T-helper 17 cell (primary cell): ENCODE measurements at places on chromosomes 7 and 10.

DNA sequence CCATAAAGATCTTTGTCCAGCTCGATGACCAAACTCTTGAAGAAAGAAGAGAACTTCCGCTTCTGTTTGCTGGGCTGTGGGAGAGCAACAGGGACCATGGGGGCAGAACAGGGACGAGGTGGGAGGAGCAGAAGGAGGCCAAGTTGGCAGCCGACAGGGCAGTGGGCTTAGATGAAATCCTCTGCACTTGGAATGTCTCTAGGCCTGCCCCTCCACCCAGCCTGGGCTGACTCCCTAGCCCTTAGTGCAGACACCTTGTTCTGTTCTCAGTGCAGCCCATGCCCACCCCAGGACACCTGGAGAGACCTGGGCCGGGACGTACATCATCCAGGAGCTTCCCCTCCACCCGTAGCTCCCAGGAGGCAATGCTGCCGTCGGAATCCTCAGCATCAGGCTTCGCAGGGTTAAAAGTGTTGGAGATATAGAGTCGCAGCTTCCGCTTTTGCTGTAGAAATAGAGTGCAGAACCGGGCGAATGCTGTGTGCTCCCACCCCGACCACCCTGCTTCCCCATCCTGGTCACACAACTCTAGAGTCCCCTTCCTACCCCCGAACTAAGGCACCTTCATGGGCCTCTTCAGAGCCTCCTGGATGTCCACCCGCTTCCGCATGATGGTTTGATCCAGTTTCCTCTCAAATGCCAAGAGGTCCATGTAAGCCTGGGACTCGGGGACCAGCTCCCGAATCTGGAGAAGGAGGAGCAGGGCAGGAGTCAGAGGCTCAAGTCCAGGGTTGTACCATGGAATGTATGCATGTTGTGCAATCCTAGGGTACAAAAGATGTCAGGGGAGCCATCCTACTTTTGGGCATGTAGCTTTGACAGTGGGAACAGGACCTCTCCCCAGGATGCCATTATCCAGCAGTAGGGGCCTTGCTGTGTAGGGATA lies 6.1 kb downstream of the SMARCD3 start:
- no peak for DNase-seq

GRCh38 chr7:96997512-96998032 lies 7.8 kb upstream of the DLX6 start:
- DNase-seq: no peak

GRCh38 chr10:72800000-72800740 lies 93.4 kb upstream of the OIT3 start:
- no peak for DNase-seq

DNA sequence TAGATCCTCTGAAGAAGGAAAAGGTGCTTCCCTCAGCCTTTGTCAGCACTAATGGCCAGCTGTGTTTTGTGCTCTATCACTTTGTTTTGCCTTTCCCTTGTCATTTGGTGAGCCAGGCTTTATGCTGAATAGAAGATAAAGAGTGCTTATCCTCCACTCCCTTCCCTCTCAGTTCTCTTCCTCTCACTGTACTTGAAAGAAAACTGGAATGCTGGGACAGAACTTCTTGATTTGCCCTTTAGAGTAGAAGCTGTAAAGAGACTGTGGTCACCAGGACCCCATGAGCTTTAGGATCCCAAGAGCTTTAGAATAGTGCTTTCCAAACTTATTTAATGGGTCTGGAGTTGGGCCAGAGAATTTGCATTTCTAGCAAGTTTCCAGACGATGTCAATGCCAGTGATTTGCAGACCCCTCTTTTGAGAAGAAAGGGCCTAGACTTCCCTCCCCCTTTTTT lies 81.4 kb downstream of the LRRC4 start:
- DNase-seq: no peak

DNA sequence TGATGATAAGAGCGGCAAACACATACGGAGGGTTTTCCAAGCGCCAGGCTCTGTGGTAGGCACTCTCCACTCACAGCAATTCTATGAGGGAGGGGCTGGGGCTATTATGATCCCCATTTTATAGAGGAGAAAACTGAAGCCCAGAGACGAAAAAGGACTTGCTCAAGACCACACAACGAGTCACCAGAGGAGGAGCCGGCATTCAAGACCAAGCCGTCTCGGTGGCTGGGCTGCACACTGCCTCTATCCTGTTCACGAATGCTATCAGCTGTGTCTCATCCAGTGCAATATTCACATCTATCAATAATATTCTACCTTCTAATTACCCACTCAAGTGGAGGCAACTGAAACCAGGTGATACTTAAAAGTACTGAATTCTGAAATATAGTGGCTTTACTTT lies 67.8 kb upstream of the NMT2 start:
- DNase-seq: no peak

- no peak for DNase-seq
These were observed 32.1 kb upstream of the ZNF735 start for GRCh38 chr7:64174941-64175340.

DNA sequence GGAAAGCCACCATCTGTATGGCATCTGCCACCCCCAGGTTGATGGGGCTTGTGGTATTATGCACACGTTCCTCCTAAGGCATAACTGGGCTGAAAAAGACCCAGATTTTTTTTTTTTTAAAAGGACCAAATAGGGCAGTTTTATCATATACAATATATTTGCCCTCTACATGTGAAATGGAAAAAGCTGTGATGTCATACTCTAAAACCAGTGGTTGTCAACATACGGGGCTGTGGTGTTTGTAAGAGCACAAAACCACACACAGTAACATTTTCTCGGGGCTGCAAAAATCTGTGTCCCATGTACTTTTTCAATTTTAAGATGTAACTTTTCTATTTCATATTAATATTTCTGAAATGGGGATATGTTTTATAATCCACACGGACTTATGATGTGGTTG lies 34.9 kb downstream of the FAM171A1 start:
- DNase-seq: no peak

- DNase-seq: no peak
These were observed 690.6 kb downstream of the AUTS2 start for GRCh38 chr7:70288781-70289456.

DNA sequence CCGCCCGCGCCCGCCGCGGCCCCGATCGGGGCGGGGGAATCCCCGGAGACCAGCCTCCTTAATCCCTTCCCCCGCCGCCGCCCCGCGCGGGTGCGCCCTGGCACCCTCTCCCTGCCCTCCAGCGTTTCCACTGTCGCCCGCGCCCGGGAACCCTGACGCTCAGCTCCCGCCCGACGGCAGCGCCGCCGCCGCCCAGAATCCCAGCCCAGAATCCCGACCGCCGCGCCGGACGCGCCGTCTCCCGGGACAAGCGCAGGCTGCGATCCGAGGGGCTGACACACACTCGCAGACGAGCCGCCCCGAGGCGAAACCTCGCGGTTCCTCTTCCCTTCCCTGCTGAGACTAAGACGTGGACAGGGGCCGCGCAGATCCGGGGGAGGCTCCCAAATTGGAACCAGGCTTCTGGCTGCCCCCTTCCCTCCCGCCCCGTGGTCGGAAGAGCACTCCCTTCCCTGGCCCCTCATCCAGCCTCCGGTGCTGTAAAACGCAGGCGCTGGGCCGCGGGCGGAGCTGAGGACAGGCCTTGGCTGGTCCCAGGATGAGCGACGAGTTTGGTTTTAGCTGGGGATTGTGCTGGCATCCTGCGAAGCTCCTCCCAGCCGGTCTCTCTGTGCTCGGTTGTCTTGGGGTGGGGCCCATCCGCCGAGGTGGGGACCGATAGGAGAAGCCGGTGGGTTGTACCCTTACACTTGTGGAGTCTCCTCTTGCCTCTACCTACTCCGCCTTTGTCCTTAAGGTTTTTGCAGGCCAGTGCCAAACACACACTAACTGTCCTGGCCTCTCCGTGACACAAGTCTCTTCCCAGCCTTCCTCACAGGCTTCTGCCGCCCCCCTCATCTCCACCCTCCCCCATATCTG lies 1.1 kb downstream of the MARVELD1 start:
- DNase-seq: peak; percentile 41

DNA sequence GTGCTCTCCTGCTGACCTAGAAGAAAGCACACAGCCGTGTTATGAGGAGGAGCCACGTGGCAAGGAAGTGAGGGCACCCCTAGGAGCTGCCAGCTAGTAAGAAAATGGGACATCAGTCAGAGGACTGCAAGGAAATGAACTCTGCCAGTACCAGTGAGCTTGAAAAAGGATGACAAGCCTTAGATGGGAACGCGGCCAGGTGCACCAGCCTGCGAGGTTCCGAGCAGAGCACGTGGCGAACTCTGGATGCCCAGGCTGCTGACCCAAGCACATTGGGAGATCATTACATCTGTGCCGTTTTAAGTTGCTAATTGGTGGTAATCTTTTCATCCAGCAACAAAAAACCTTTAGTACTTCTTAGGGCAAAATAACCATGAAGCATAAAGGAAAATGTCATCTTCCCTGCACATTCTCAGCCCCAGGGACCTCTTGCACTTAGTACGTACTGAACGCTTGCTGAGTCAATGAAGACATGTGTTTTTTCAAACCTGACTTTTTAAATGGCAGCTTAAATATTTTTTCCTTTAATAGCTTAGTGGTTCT lies 69.4 kb downstream of the AMZ1 start:
- DNase-seq: no peak

DNA sequence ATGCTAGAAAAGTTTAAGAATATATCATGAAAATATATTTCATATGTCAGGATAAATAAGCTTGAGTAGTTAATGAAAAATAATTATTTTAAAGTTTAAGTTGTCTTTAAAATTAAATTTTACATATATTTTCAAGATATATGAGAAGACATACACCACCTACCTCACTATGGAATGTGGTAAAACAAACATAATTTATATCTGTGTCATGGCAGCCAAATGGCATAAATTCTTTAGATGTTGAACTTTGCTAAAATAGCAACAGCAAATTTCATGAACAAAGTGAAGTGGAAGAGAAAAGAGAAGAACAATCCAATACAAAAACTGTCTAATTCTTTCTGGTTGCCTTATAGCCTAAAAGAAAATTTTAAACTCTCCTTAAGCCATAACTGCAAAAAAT lies 39.6 kb upstream of the SLC16A12 start:
- no peak for DNase-seq

DNA sequence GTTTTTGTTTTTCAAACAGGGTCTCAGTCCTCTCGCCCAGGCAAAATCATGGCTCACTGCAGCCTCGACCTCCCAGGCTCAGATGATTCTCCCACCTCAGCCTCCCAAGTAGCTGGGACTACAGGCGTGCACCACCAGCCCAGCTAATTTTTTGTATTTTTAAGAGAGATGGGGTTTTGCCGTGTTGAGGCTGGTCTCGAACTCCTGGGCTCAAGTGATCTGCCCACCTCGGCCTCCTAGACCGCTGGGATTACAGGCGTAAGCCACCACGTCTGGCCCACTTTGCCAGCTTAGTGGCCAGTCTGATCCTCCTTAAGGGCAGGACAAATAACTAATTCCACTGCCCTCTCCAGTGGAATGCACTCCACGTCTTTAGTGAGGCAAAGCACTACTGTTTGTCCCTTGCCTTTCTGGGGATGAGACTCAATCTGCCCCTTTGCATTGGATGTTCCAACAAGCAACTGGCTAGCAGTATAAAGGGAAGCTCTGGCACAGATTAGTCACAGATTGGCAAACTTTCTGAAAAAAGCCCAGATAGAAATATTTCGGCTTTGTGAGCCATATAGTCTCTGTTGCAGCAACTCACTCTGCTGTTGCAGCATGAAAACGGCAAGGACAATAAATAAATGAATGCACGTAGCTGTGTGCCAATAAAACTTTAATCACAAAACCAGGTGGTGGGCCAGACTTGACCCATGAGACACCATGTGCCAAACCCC lies 143.8 kb upstream of the RHEB start:
- DNase-seq: no peak

GRCh38 chr10:30821261-30821993 lies 191.9 kb upstream of the LYZL2 start:
- DNase-seq: no peak

GRCh38 chr10:13696071-13696470 lies 109.3 kb downstream of the PRPF18 start:
- DNase-seq: no peak

DNA sequence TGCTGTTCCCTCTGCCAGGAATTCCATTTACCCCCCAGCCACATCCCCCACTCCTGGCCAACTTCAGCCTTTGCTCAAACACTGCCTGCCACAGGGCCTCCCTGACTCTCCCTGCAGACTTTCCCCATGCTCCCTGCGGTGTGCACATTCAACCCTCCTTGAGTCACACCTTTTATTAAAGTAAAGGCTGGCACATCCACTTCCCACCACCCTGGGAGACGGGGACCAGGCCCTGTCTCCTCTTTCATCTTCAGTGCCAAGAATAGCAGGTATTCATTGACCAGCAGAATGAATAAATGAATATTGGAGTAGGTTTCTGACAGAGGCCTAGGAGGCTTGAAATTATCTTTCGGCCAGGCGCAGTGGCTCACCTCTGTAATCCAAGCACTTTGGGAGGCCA lies 91.4 kb downstream of the GRK5 start:
- no peak for DNase-seq

- DNase-seq: no peak
These were observed 49.2 kb upstream of the CDK1 start for GRCh38 chr10:60729106-60729505.

DNA sequence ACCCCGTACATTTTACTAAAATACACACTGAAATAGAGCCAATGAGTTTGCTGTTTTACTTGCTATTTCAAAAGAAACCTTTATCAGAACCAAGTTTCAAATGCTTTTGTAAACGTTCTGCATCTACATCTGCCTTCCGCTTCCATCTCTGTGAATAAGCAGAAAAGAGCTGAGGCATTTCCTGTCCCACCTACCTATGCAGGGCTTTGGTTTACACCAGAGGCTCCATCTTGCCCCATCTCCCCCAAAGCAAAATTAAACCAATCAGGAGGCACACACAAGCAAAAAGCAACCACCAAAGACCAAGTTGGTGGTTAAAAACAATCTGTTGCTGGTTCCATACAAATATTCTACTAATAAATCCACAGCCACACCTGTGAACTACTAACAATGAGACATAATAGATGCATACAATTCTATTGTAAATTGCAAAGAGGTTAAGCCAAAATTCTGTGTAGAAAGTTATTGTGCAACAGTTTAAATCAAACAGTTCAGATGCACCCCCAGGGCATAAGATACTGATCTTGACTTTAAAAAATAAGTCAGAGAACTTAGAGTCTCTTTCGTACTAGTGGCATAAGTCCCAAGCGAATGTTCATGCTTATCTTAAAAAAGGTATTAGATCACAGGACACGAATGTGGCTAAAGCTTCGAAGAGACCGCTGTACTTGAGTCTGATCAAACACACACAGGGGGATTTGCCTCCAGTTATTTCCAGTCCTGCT lies 83.9 kb downstream of the FGFR2 start:
- no peak for DNase-seq
